CD4-positive, CD25-positive, alpha-beta regulatory T cell (primary cell): ENCODE measurements at places on chromosomes 5 and 9. TPM values are rescaled to one million over a fixed set of nuclear protein-coding genes. Genes with fewer than 3 reads are reported as not detected.

DNA sequence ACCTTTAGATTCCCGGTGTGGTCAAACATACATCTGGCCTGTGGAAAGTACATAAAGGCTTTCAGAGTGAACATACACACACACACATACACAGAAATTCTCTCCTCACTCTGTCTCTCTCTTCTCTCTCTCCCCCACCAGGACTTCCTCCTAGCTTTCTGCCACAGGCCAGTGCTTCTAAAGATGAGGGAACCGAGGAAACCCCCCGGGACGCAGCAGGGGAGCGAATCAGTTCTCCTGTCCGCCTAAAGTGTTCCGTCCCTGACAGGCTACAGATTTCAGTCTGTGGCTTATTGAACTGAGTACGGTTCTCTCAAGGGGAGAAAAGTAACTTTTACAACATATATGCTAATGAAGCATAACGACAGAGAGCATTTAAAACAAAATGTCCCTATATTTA, 75.8 kb downstream of the MED27 start:
- no peak for DNase-seq

DNA sequence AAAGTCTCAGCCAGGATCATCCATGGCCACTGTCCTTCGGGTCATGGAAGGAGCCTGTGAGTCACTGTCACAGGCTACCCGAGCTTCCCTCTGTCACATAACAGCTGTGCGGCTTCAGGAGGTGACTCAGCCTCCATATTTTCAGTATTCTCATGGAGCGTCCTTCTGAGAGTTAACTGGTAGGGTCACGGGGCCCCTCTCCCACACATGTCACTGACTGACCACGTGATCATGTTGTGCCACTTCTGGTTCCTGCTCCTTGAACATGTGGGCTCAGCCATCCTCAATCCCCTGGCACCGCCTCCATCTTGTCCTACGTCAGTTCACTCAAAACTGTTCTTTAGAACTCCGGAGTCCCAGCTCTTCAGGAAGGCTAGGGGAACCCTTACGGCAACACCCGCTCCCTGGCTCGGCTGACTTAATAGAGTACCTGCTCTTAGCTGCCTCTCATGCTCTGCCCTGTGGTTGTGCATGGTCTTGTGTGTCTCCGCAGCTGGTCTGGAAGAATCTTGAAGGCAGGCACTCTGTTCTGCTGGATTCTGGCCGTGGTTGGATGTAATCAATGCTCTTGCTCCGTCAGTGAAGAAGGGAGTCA, 182.8 kb downstream of the ICE1 start:
- no peak for DNase-seq

DNA sequence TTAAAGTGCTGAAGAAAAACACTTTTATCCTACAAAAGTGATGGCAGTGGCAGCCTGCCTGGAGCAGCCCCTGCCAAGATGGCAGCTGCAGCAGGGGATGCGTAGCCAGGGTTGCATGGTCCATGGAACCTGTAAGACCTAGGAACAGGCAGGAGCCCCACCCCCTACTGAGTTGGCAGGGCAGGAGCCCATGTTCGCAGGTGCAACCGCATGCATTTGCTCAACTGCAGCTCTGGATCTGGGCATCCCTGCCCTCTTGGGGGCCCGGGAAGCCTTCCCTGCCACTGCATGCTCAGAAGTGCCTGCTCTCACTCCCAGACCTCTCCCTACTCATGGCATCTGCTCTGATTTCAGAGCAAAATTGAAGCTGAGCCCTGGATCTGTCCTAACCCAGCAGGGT, 779.6 kb downstream of the CDH18 start:
- DNase-seq: no peak

GRCh38 chr9:91786132-91786896, 163.7 kb downstream of the ROR2 start:
- DNase-seq: no peak

DNA sequence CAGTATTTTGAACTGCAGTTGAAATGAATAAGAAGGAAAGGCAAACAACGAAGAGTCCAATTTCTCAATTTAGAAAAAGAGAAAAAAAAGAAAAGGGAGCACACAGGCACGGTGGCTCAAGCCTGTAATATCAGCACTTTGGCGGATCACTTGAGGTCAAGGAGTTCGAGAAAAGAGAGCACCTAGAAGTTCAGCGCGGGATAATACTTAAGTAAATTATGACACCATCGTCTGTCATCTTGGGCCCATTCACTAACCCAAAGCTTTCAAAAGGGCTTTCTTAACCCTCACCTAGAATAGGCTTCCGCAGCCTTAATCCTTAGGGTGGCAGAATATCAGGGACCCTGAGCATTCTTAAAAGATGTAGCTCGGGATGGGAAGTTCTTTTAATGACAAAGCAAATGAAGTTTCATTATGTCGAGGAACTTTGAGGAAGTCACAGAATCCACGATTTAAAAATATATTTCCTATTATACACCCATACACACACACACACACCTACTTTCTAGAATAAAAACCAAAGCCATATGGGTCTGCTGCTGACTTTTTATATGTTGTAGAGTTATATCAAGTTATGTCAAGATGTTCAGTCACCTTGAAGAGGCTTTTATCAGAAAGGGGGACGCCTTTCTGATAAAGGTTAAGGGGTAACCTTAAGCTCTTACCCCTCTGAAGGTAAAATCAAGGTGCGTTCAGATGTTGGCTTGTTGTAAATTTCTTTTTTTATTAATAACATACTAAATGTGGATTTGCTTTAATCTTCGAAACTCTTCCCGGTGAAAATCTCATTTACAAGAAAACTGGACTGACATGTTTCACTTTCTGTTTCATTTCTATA, 602 bp upstream of the CD274 start:
- no peak for DNase-seq

DNA sequence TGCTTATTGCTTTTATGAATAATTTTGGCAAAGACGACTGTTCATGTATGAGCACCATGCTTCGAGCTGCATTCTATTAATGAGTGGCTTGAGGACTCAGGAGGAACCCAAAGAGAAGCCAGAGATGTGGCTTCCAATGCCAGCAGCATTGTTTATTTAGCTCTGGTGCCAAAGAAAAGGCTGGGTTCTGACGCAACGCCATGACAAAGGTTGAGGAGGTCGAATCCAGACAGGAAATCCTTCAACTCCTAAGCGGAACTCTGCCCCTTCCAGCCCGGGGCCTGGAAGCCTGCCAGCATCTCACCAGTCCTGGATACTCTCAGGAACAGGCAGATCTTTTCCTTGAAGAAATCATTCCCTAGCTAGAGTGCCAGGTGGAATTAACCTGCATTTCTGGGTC, 104.4 kb downstream of the ARHGAP26 start:
- DNase-seq: no peak

The JAK2 gene
- 19.5 TPM for total RNA-seq

The LPAR1 gene
- total RNA-seq: not detected

GRCh38 chr9:98142182-98142907, 23.3 kb upstream of the TRIM14 start:
- DNase-seq: no peak

The PCDHB5 gene
- total RNA-seq: not detected

GRCh38 chr9:16417749-16418148, 452.7 kb downstream of the BNC2 start:
- no peak for DNase-seq

DNA sequence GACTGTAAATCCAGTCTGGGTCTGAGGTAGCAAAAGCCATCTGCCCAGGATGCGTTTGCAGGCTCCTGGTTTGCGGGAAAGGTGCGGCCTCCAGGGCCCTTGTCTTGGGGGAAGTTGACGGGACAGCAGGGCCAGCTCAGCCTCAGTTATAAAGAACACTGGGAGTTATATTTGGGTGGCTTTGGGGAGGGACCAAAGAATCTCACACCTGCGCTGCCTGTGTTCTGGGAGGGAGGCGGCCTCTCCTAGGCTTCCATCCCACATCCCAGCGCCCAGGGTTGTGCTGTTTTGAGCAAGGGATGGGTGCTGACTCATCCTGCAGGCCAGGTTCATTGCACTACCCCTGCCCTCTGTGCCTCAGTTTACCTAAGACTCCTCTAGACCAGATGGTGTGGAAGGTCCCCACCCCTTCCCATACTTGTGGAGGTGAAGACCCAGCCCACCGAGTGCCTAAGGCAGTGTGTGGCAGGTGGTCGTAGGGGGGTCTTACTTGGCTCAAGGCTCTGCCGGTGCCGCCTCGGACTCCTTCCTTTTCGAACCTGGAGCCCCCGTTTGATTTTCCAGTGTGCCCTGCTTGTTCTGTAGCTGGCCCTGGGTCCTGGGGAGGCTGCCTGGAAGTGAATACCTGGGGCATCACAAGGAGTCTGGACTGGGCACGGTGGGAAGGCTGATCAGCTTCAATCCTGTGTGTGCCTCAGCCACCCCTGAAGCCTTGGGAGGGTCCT, 39.3 kb upstream of the FCN2 start:
- no peak for DNase-seq

DNA sequence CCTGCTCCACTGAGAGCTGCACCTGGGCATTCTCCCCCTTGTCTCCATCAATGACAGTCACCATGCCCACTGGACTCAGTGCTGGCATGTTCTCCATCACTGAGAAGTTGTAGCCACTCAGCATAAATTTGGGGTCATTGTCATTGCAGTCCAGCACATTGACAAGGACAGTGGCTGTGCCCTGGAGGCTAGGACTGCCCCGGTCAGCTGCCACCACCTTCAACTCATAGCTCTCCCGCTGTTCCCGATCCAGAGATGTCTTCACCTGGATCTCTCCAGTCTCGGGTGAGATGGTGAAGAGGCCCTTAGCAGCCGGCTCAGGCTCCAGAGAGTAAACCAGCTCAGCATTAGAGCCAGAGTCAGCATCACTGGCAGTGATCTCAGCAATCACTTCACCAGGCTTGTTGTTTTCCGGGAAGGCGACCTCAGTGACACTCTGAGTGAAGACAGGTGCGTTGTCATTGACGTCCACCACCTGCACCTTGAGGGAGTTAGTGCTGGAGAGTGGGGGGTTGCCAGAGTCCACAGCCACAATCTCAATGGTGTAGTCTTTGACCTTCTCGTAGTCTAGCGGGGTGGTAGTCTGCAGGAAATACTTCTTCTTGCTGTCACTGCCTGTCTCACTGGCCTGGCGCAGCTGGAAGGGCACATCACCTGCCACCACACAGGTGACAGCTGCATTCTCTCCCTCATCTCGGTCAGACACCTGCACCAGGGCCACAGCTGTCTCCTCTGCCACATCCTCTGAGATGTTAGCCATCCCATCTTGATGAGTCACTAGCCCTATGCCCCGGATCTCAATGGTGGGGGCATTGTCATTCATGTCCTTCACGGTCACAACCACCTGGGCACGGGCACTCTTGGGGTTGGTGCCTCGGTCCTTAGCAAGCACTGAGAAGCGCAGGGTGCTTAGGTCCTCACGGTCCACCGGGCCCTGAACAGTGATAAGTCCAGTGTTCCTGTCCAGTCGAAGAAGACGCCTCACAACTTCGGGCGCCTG, 13.5 kb downstream of the PCDH1 start:
- no peak for DNase-seq

DNA sequence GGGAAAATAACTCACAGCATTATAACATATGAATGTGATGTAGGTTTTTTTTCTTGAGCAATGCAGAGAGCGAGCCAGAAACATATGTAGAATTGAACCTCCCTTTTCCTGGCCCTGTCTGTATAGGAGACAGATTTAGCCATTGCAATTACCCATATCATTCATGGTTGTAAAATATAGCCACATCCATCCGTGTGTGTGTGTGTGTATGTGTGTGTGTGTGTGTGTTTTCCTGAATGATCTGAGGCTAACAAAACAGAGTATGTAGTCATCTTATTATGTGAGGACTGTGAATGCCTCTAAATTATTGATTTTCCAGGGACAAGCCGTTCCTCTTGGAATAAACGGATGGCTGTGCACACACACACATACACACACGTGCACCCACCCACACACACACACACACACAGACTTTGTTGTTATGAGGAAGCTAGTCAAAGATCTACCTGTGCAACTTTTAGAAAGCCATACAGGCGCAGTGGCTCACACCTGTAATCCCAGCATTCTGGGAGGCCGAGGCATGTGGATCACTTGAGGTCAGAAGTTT, 11.7 kb upstream of the DENND1A start:
- no peak for DNase-seq

GRCh38 chr5:30866142-30866541, 327.3 kb upstream of the CDH6 start:
- no peak for DNase-seq

The TERT gene
- total RNA-seq: 0.22 TPM

GRCh38 chr9:2341126-2341525, 280.5 kb upstream of the VLDLR start:
- no peak for DNase-seq

The SH3TC2 gene
- total RNA-seq: 0.69 TPM

DNA sequence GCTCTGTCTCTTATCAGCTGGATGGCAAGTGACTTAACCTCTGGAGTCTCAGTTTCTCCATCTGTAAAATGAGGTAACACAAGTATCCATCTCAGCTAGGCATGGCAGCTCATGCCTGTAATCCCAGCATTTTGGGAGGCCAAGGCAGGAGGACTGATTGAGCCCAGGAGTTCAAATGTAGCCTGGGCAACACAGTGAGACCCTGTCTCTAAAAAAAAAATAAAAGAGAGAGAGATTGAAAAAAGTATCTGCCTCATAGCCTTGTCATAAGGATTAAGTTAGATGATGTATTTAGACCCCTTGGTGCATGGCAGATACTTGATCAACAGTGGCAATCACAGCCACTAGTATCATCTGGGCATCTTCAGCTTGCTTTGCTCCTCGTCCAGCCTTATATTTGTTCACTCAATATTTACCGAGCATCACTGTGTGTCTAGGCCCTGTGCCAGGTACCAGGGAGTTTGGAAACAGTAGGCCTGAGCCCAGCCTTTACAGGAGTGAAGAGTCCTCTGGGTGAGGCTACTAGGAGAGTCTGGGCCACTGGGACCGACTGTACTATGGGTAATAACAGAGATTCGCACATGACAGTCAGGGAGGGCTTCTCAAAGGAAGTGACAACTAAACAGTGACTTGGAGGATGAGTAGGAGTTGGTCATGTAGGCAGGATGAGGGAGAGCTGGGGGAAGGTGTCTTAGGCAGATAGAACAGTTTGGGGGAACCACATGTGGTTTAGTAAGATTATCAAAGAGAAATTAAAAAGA, 34.2 kb downstream of the CORO2A start:
- DNase-seq: peak; percentile 14

DNA sequence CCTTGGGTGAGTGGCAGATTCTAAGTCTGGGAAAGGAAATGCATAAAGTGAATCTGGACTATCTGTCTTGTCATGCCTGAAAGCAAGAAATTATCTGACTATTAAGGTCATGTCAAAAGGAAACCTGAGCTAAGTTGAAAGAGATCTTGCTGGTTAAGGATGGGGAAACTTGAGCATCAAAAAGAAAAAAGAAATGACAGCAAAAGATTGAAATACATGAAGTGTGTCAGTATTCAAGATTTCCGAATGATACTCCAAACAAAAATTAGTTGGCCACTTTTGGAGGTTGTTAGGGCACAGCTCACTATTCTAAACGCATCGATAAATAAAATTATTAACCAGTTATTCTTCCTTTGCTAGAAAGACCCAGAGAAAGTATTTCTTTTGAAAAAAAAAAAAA, 3.3 kb upstream of the FBN2 start:
- no peak for DNase-seq

The PNPLA7 gene
- total RNA-seq: 12.4 TPM
